Breast epithelium (tissue), 4 donors: ENCODE measurements at places on chromosomes 1 and 21. TPM values are rescaled to one million over a fixed set of nuclear protein-coding genes. Genes with fewer than 3 reads are reported as not detected.
A peak's percentile ranks its signal among the peaks of the same experiment; 100 is the strongest.

GRCh38 chr21:35488946-35489345, 439.8 kb upstream of the RUNX1 start:
- no peak for DNase-seq

DNA sequence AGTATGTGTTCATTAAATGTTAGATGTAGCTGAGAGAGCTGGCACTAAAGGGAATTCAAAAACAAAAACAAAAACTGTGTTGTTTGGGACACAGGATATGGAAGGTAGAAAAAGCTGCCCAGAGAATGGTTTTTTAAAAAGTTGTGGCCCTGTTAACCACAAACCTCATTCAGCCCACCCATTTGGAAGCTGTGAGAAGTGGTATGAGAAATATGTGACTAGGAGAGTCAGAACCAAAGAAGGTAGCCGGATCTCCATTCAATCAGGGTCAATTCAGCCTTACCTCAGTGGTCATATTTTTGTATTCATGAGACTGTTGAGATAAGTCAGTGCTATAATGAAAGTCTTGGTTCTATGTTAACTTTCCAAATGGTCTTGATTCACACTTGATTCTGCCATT, 29.8 kb upstream of the CACYBP start:
- no peak for DNase-seq

Gene RHCE
- total RNA-seq = 0.66 TPM

- DNase-seq = no peak
These were observed 8.0 kb downstream of the RABGAP1L start for GRCh38 chr1:174167265-174167803.

Gene ALDH9A1
- 110 TPM for total RNA-seq

GRCh38 chr21:38334866-38335265, 78.1 kb downstream of the KCNJ15 start:
- no peak for DNase-seq

DNA sequence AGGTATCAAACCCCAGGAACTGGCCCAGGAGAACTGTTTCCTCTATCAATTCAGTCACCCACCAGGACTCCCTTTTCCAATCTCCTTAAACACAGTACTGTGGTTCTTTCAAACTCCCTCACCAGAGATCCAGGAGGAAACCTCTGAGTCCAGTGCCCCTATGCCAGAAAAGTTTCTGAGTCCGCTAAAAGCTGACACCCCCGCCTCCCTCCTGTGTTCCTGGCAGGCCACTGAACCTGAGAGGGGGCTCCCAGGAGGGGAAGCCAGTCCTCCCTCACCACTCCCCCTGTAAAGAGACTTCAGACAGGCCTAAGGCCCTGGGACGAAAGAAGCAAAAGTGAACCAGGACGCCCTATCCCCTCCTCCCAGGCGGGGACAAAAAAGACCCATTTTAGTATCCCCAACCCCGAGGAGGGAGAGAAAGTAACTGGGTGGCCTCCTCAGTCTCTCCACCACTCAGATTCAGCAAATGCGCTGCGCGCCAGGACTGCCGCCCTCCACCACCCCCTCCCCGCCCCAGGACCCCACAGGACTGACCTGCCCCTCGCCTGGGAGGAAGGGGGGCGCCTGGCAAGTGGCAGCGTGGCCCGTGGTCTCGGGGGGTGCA, 624 bp downstream of the SLC41A1 start:
- no peak for DNase-seq

DNA sequence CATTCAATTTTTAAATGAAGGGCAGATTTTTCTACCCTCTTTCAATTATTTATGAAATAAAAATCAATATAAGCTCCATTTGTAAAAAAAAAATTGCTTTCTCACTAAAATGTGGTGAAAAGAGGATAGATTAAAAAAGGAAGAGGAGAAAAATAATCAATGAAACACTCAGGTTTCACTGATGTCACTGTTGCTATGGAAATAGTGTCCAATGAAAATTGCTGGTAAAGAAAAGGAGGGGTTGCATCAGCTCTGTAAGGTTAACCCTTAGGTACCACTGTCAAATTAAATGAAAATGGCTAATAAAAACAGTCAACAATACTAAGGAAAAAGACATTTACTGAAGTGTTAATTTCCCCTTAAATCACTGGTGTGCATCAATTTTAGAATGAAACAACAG, 91.6 kb upstream of the TTC39A start:
- DNase-seq = no peak

Gene DNAJC6
- total RNA-seq = 6.2 TPM

Gene CAMK2N1
- total RNA-seq = 5.6 TPM

DNA sequence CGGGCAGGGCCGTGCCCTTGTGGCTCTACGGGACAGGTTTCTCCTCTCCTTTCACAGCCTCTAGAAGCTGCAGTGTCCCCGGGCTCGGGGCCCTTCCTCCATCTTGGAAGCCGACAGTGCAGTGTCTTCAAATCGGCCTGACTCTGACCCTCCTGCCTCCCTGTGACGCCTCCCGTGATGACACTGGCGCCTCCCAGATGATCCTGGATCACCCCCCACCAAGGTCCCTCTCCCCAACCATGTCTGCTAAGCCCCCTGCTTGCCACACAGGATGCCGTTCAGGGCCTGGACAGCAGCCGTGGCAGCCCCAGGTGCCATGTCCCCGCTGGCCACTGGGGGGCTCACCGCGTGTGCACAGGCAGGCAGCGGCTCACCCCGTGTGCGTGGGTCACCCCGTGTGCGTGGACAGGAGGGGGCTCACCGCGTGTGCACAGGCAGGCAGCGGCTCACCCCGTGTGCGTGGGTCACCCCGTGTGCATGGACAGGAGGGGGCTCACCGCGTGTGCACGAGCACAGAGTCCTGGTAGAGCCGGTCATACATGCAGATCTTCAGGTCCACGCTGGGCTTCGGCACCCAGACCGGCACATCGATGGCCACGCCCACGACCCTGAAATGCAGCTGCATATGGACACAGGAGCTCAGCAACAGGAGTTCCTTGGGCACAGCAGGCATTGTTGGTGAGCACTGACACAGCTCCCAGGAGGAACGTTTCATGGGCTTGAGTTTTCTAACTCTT, 24.9 kb upstream of the TMEM52 start:
- DNase-seq = no peak

- no peak for DNase-seq
These were observed 11.5 kb upstream of the SLC9A1 start for GRCh38 chr1:27166351-27166802.

Gene DCST2
- total RNA-seq = 3.3 TPM

Gene NHLH1
- not detected for total RNA-seq

DNA sequence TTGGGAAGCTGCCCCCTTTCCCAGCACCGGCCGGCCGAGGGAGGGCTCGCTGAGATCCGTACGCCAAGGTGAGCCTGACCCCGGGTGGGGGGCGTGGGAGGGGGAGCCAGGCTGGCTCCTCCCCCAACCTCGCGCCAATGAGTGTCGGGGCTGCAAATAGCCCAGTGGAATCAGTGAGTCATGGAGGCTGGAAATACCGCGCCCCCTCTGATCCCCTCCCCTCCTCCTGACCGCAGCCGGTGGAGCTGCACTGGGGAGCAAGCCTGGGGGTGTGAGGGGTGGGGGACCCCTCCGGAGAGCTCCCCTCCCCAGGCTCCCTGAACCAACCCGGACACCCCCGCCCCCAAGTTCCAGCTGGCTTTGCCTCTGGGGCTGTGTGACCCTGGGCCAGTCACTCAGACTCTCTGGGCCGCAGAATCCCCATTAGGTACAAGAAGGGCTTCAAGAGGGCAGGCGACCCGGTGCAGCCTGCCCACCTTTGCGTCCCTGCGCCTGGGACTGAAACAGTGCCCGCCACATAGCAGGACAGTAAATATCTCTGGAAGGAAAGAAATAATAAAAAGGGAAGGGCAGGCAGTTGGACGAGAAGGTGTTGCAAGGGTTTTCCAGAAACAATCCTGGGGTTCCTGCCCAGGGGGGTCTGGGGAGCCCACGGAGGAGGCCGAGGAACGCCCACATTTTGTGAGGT, 4.5 kb downstream of the HSPB7 start:
- DNase-seq = peak; percentile 69

DNA sequence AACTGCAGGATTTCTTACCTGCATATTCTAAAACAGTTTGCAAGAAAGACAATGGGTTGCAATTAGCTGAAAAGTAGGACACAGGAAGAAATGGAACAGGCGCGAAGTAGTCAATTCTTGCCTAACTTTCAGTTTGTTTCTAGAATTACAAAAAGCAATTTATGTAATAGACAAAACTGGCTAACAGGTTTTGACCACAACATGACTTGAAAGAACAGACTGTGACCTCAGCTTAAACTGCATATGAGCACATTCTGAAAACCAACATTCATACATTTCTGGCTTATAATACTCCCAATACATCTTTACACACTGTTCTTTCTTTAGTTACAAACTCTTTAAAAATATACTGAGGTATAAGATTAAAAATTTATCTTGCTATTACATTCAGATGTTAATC, 405.9 kb upstream of the B3GALT2 start:
- DNase-seq = no peak

Gene CFAP141
- total RNA-seq = not detected

Gene MANEAL
- 0.64 TPM for total RNA-seq

Gene SRGAP2B
- 12.0 TPM for total RNA-seq

Gene ERVH48-1
- total RNA-seq = not detected

DNA sequence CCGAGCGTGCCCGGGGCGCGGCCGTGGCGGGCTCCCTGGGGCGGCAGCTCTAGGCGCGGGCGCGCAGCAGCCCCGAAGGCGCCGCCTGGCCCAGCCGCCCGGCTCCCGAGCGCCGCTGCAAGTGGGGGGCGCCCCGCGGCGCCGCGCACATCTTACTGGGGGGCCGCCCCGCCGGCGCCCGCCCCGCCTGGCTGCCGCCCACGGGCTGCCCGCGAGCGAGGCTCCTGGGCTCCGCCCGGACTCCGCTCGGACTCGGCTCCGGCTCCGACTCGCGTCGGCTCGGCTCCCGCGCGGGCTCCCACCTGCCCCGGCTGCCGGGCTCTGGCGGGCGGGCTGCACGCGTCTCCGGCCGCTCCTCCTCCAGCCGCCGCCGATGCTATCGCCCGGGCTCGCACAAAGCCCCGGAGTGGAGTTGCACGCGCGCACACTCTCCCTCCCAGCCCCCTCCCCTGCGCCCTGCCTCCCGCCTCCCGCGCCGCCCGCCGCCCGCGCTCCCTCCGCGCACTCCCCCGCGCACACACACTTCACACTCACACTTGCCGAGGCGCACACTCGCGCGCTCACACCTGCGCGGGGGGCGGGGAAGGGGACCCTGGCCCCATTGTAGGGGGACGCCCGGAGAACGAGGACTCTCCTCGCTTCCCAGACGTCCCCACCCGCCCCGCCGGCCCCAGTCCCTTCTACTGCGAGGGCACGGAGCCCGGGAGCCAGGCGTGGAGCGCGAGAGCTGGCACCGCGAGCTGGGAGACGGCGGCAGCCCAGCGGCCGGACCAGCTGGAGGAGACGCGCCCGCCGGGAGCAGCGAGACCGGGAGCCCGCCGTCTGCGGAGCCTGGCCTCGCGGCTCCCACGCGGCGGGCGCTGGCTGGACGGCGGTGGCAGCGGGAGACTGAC, at the start of gene GRIK3:
Gene GRIK3 (minus strand): TSS at position 395 of the 893 bp plus-strand sequence. CDS start 407 bp downstream, outside the sequence.
- no peak for DNase-seq

GRCh38 chr1:111204201-111204982, 3.9 kb upstream of the DENND2D start:
- DNase-seq = peak; percentile 41

- no peak for DNase-seq
These were observed 34.6 kb upstream of the IFNGR2 start for GRCh38 chr21:33368576-33368975.

DNA sequence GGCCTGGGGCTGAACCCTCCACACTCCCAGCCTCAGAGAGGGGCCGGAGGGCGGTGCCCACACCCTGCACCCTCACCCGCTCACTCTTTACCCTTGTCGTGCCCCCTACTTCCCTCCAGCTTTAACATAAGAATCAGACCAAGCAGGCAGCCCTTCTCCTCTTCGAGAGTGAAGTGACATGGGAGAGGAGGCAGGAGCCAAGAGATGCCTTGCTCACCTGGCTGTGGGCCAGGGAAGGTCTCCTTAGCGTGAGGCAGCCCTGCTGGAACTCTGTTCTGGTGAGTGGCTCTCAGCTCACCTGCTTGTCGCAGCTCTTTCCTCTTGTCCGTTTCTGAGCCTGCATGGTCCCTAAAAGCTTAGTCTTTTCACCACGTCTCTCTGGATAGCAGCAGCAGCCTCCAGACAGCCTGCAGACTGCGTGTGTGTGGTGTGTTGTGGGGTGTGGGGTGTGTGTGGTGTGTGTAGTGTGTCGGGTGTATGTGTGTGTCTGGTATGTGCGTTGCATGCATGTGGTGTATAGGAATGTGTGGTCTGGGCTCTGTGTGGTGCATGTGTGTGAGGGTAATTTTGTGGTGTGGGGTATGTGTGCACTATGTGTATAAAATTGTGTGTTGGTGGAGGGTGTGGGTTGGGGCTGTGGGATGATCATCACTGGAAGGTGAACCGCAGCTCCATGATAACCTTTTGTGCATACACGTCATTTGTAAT, 86.7 kb downstream of the CCDC185 start:
- DNase-seq = no peak

- DNase-seq = no peak
These were observed 12.6 kb upstream of the TNFRSF14 start for GRCh38 chr1:2543543-2544092.

GRCh38 chr1:26142159-26142558, 16.7 kb upstream of the FAM110D start:
- DNase-seq = no peak

DNA sequence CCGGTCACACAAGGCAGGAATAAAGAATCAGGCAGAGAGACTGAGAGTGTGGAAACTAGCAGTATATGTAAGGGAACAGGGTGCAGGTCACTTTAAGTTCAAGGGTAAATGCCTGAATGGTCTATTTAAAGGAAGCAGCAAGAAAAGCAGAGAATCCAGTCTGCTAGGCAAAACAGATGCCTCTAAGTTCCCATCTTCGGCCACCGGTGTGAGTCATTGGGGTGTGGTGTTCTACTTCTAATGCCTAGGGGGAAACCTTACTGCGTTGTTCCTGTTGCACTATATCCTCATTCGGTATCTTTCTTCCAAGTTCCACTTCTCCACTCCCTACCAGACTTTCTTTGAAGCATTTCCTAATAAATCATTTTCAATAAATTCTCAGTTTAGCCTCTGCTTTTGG, 259.9 kb downstream of the HHIPL2 start:
- peak; percentile 52 for DNase-seq
